K562 (cell line): ENCODE measurements at places on chromosomes 3 and 15. TPM values are rescaled to one million over a fixed set of nuclear protein-coding genes. Genes with fewer than 3 reads are reported as not detected.
A peak's percentile ranks its signal among the peaks of the same experiment; 100 is the strongest.

DNA sequence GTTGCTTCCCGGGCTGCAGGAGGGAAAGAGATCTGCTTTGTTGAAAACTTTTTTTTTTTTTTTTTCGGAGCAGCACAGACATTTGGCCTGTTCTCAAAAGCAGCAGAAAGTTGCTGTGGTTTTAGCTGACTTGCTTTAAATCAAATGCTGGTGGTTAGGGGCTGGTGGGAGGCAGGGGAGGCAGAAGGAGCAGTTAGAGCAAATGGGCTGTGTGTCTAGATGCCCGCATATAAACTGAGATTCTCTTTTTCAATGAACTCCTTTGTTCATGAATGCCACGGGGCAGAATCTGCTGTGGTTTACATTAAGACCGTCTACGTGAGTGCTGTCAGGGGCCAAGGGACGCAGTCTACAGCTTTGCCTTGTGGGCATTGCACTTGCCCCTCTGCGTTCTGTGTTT lies 95.9 kb downstream of the FLNB start:
- no peak overlapping the region for H3K4me3 ChIP-seq
- H3K27ac ChIP-seq, result no peak overlapping the region
- H3K36me3 ChIP-seq, result peaks cover 63% of the 10 kb centered on the region; the same call in 2 of the 3 replicates
- H3K4me1 ChIP-seq, result peaks cover 4% of the 10 kb centered on the region; the same call in 2 of the 3 replicates

DNA sequence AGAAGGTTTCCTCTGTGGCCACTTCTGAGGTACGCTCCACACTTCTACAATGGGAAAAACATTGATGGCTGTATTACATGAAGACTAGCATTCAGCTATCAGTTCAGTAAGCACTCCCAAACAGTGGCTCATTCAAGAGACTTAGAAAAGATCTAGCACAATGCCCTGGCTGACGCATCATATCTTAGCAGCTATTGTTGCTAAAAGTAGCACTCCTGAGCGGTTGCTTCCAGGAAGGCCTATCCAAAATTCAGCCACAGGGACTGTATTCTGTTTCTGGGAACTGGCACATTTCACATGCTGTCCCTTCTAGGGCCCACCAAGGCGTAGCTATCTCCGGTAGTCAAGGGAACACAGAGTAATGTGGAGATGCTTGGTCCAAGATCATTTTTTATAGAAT lies 21.2 kb upstream of the SPRED1 start:
- no peaks in the 10 kb centered on the region for H3K36me3 ChIP-seq
- H3K27me3 ChIP-seq, result peaks cover 6% of the 10 kb centered on the region; the same call in 1 of the 3 replicates
- H3K4me1 ChIP-seq, result no peaks in the 10 kb centered on the region; the same call in 1 of the 2 replicates
- no peak overlapping the region for H3K4me3 ChIP-seq
- H3K27ac ChIP-seq, result no peak overlapping the region

- peaks cover 5% of the 10 kb centered on the region for H3K4me1 ChIP-seq
- no peak for DNase-seq
- H3K36me3 ChIP-seq, result no peaks in the 10 kb centered on the region
- H3K27ac ChIP-seq, result no peak overlapping the region
- no peak overlapping the region for H3K4me3 ChIP-seq
Observed at GRCh38 chr15:34802371-34802770, 7.0 kb upstream of the ACTC1 start.

- H3K4me3 ChIP-seq, result no peak overlapping the region
- no peaks in the 10 kb centered on the region for H3K36me3 ChIP-seq
- H3K4me1 ChIP-seq, result peaks cover 13% of the 10 kb centered on the region; the same call in 2 of the 3 replicates
- no peak for DNase-seq
- no peaks in the 10 kb centered on the region for H3K27me3 ChIP-seq
- H3K27ac ChIP-seq, result no peak overlapping the region
Observed at GRCh38 chr3:71536376-71536965, 47.1 kb downstream of the FOXP1 start.

- no peaks in the 10 kb centered on the region for H3K36me3 ChIP-seq
- H3K27ac ChIP-seq, result no peak overlapping the region
- H3K4me3 ChIP-seq, result no peak overlapping the region
- no peaks in the 10 kb centered on the region for H3K27me3 ChIP-seq
- no peaks in the 10 kb centered on the region for H3K4me1 ChIP-seq
- DNase-seq, result no peak
Observed at GRCh38 chr15:94272251-94272898, 41.0 kb downstream of the MCTP2 start.

DNA sequence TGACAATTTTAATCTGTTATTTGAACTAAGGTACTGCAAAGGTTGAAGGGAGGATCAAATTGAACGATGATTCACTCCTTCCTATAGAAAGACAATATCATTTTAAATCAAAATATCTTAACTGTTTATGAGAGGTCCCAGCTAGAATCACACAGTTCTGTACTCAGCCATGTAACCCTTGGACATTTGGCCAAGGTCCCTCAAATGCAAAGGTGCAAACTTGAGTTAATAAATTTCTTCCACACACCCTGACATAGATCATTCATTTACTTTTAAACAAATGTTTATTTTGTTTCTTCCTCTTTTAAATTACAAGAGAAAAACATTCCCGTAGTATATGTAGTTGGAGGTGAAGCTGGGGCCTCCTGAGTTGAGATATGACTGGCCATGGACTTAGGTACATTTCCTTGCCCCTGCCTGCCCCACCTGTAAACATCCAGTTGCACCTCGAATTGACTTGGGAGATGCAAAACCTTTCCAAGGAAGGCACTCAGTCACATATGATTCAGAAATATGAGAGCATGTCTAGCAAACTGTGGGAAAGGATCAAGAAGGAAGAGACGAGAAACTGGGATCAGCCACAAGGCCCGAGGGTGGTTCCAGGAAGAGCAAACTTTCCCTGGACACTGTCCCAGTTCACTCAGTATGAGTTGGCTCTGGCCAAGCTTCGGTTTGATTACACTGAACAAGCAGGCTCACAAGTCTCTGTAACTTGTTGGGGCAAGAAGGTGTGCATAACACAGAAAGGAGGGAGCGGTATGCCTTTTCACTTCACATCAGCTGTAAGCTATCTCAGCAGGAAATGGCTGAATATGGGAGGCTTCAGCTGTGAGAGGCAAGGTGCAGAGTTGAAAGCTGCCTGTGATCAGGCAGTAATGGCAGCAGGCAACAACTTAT lies 6.7 kb downstream of the TNFSF10 start:
- no peak overlapping the region for H3K4me3 ChIP-seq
- H3K4me1 ChIP-seq, result no peaks in the 10 kb centered on the region; the same call in 1 of the 2 replicates
- no peak for DNase-seq
- H3K36me3 ChIP-seq, result no peaks in the 10 kb centered on the region
- H3K27me3 ChIP-seq, result no peaks in the 10 kb centered on the region

GRCh38 chr3:178802259-178802658 lies 266.0 kb downstream of the KCNMB2 start:
- H3K36me3 ChIP-seq, result no peaks in the 10 kb centered on the region
- DNase-seq, result no peak
- no peak overlapping the region for H3K4me3 ChIP-seq
- no peaks in the 10 kb centered on the region for H3K4me1 ChIP-seq
- H3K27me3 ChIP-seq, result no peaks in the 10 kb centered on the region
- H3K27ac ChIP-seq, result no peak overlapping the region

GRCh38 chr15:31387479-31388118 lies 61.0 kb downstream of the KLF13 start:
- no peaks in the 10 kb centered on the region; the same call in 1 of the 3 replicates for H3K4me1 ChIP-seq
- H3K36me3 ChIP-seq, result no peaks in the 10 kb centered on the region
- no peak overlapping the region for H3K4me3 ChIP-seq
- no peak overlapping the region for H3K27ac ChIP-seq
- DNase-seq, result no peak
- H3K27me3 ChIP-seq, result no peaks in the 10 kb centered on the region; the same call in 2 of the 3 replicates

- H3K27ac ChIP-seq, result no peak overlapping the region
- DNase-seq, result no peak
- H3K4me1 ChIP-seq, result peaks cover 22% of the 10 kb centered on the region
- no peak overlapping the region for H3K4me3 ChIP-seq
Observed at GRCh38 chr15:74176262-74177214, 3.0 kb downstream of the ISLR start.

DNA sequence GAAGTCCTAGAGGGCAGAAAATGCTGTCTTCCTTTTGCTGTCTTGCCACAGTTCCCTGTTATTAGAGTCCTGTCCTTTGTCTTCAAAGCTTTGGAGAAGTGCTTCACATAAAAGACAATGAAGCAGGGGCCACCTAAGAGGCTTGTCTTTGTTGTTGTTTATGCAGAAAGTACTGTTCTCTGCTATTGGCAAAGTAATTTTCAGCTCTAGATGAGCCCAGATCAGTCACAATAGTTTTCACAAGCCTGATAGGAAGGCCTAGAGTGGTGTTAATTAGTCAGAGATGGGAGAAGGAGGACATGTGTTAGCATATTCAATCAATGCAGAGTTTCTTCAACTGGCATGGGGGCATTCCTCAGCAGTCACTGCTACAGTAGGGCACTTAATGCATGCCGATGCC lies 300.0 kb downstream of the PTPRG start:
- H3K4me1 ChIP-seq, result no peaks in the 10 kb centered on the region
- no peak overlapping the region for H3K27ac ChIP-seq
- no peak for DNase-seq
- no peak overlapping the region for H3K4me3 ChIP-seq
- no peaks in the 10 kb centered on the region for H3K27me3 ChIP-seq

GRCh38 chr3:159775372-159775961 lies 213.2 kb upstream of the IL12A start:
- no peak overlapping the region for H3K27ac ChIP-seq
- H3K4me1 ChIP-seq, result no peaks in the 10 kb centered on the region
- H3K4me3 ChIP-seq, result no peak overlapping the region
- DNase-seq, result no peak
- H3K27me3 ChIP-seq, result no peaks in the 10 kb centered on the region
- H3K36me3 ChIP-seq, result no peaks in the 10 kb centered on the region

DNA sequence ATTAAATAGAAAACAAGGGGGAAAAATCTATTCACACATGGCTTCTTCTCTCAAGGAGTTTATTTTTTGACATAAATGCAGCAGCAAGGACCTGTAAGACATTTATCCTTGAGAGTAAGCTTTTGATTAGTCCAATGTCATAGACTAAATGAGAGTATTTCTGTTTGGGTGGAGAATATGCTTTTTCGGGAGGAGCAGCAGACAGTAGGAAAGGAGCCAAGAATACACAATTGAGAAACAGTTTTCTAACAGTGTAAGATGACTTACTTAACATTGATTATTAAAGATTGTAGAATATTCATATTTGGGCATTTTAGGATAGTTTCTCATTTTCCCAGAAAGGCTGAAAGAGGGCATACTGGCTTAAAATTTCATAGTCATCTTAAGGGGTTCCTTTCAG lies 65.9 kb upstream of the PAQR5 start:
- no peak overlapping the region for H3K4me3 ChIP-seq
- no peak overlapping the region for H3K27ac ChIP-seq
- no peak for DNase-seq
- H3K36me3 ChIP-seq, result no peaks in the 10 kb centered on the region
- no peaks in the 10 kb centered on the region for H3K4me1 ChIP-seq

- H3K27ac ChIP-seq, result peak overlapping the region; percentile 59
- H3K27me3 ChIP-seq, result no peaks in the 10 kb centered on the region
- peaks cover 12% of the 10 kb centered on the region for H3K4me1 ChIP-seq
- peak; percentile 87 for DNase-seq
Observed at GRCh38 chr3:45167011-45167911, 21.1 kb upstream of the CDCP1 start.

- no peak overlapping the region for H3K4me3 ChIP-seq
- no peaks in the 10 kb centered on the region for H3K27me3 ChIP-seq
- no peak overlapping the region for H3K27ac ChIP-seq
- no peaks in the 10 kb centered on the region for H3K36me3 ChIP-seq
- H3K4me1 ChIP-seq, result no peaks in the 10 kb centered on the region
Observed at GRCh38 chr3:35392187-35392586, 247.1 kb upstream of the ARPP21 start.

DNA sequence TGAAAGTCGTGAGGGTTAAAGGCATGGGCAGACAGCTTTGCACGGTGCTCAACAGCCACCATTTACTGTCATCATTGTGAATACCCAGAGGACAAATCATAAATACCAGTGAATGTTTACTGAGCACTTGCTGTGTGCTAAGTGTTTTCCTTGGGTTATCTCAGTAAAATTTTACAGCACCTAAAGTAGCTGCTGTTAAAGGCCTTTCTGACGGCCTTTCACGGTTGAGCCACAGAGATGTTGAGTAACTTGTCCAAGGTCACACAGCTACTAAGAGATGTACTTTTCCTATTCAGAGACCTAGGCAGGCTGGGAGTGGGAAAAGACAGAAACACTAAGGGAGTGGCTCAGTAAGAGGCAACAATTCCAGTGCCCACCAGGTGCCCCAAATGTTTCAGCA lies 393 bp upstream of the CPNE9 start:
- no peak overlapping the region for H3K27ac ChIP-seq
- peaks cover 12% of the 10 kb centered on the region; the same call in 1 of the 3 replicates for H3K36me3 ChIP-seq
- 0 out of 2 replicates have a peak, but pooled peaks cover 5% of the 10 kb centered on the region for H3K27me3 ChIP-seq
- H3K4me1 ChIP-seq, result peaks cover 18% of the 10 kb centered on the region
- DNase-seq, result no peak
- no peak overlapping the region for H3K4me3 ChIP-seq

DNA sequence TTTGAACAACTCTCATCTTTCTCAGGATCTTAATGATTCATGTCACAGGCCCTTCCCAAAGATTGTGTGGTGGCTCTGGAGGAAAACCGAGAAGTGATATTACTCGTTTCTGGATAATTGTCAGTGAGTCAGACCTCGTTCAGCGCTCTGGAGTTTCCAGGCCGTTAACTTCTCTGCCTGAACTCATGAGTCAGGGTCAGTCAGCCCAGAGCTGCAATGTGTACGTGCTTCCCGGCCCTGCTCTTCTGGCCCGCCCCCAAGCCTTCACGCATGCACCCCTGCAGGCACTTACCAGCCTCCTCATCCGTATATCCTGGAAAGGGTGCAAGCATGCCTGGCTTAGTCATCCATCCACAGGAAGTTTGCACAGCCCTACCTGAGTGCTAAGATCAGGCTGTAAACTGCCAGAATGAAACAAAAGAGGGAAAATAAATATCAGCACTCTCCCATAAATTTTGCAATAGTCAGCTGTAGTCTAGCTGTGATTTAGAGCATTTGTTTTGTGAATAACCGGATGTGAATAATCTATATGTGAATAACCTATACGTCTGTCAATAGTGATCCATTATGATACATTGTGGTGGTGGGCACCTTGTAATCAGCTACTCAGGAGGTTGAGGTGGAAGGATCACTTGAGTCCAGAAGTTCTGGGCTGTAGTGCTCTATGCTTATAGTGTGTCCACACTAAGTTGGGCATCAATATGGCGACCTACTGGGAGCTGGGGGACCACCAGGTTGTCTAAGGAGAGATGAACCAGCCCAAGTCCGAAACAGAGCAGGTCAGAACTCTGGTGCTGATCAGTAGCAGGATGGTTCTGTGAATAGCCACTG lies 35.3 kb upstream of the SEMA4B start:
- no peak overlapping the region for H3K4me3 ChIP-seq
- DNase-seq, result peak; percentile 78
- H3K4me1 ChIP-seq, result peaks cover 16% of the 10 kb centered on the region

- no peak overlapping the region for H3K4me3 ChIP-seq
- H3K27ac ChIP-seq, result no peak overlapping the region
- H3K36me3 ChIP-seq, result no peaks in the 10 kb centered on the region
- 0 out of 3 replicates have a peak, but pooled peaks cover 5% of the 10 kb centered on the region for H3K4me1 ChIP-seq
- DNase-seq, result no peak
Observed at GRCh38 chr15:42151736-42152135, 4.7 kb downstream of the PLA2G4F start.

- H3K27me3 ChIP-seq, result no peaks in the 10 kb centered on the region
- no peaks in the 10 kb centered on the region; the same call in 2 of the 3 replicates for H3K4me1 ChIP-seq
- no peak overlapping the region for H3K27ac ChIP-seq
- H3K4me3 ChIP-seq, result no peak overlapping the region
- no peak for DNase-seq
Observed at GRCh38 chr3:88152841-88153240, 3.1 kb downstream of the C3orf38 start.

Gene POPDC2
- polyA plus RNA-seq, result 0.32 and 1.00 TPM in 2 replicates

Gene RLBP1
- polyA plus RNA-seq, result not detected in 2 replicates

Gene PLSCR2
- polyA plus RNA-seq, result not detected in 2 replicates

Gene CADPS
- not detected in 2 replicates for polyA plus RNA-seq

Gene LRRC49
- polyA plus RNA-seq, result 0.32 TPM in 1 of 2 replicates, not detected in the other

Gene SLC6A20
- not detected in 2 replicates for polyA plus RNA-seq

Gene VILL
- 16.0 and 18.1 TPM in 2 replicates for polyA plus RNA-seq
